ENCODE measurements at places on chromosomes 5 and 9.

GRCh38 chr9:110626101-110626829 lies 42.3 kb upstream of the MUSK start:
- DNase-seq: peak; percentile 49

DNA sequence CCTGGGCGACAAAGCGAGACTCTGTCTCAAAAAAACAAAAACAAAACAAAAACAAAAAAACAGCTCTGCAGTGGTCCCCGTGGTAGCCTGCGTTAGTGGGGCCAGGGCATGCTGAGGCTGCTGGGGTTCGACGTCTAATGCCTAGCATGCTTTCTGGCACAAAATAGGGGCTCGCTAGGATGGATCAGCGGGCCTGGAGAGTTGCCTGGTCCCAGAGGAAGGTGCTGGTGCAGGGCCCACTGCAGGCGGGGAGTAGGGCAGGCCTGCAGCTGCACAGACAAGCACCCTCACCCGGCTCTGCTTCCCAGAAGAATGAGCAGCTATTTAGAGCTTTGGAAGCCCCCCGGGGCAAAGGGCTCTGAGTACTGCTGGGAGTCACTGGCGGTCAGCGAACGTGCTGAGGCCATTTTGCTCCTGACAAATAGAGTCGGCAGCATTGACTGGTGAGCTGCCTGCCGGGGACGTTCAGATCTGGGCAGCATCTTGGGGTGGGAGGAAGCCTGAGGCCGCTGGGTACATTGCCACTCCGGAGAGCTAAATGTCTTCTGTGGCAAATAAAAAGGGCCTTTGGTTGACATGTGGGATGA lies 126.7 kb downstream of the OLFM1 start:
- no peak for DNase-seq

GRCh38 chr5:10355071-10355889 lies 1.8 kb downstream of the MARCHF6 start:
- DNase-seq: peak; percentile 55

DNA sequence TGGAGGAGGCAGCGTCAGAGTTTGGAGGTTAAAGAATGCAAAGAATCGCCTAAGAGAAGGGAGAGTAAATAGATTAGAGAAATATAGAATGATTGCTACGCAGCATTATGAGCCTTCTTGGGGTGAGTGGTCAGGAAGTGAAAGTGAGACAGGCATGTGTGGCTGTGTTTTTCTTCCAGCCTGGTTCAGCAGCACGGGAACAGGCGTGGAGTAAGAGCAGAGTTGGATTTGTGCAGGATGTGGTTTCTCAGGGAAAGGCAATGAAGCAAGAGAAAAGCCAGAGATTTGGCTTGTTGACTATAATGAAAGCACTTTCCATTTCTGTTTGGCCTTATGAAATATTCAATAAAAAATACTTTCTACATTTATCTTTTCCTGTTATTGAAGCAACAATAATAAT lies 34.3 kb upstream of the FRMD3 start:
- DNase-seq: peak; percentile 66

GRCh38 chr9:78578072-78578471 lies 281.1 kb downstream of the PSAT1 start:
- no peak for DNase-seq

DNA sequence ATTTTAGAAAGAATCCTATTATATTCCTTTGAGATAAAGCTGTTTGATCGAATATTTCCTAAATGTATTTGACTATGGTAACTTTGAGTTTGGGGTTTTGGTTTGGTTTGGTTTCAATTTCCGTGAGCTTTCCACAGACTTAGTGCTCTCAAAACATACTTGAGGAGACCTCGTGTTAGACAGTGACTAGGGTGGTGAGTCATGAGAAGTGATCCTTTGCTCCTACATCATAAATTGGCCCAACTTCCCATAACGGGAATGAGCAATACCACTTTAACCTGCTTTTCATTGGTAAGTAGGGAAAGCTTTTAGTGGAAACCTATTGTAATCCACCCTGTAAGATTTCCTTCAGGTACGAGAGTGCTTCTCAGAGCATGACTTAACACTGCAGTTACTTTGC lies 3.8 kb upstream of the RASEF start:
- no peak for DNase-seq

DNA sequence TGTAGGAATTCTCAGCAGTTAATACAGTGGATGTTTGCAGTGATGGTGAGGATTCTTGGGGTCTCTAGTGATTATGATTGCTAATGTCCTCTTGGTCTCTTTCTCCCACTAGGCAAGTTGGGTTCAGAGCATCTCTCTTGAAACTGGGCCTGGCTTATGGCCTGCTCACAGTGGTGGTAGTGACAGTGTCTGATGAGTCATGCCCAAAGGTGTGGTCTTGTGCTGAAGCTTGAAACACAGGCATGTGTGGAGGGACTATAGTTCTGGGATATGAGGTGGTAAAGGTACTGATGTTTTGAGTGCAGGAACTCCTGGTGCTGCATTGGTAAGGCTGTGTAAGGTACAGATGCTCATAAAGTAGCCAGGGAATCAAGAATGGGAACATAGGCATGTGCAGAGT lies 231.1 kb downstream of the FAM170A start:
- DNase-seq: no peak

GRCh38 chr5:10825897-10826644 lies 65.0 kb upstream of the DAP start:
- peak; percentile 18 for DNase-seq

DNA sequence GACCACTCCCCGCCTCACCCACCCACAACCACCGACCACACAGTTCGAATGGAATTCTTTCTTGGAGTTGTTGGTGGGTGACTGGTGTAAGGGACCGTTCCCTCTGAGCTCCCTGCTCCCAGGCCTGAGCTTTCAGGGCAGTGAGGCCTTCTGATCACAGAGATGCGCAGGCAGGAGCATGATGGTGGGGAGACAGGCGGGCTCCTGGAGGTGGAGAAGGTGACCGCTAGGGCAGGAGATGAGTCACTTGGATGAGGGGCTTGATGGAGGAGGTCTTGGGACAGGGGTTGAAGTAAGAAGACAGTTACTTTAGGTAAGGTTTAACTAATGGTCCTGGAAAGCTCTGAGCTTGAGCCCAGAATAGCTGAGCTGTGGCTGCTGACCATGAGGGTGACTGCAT lies 88.5 kb downstream of the HSPA4 start:
- DNase-seq: no peak

- peak; percentile 91 for DNase-seq
These were observed 27.8 kb downstream of the CSF1R start for GRCh38 chr5:150058480-150059126.

DNA sequence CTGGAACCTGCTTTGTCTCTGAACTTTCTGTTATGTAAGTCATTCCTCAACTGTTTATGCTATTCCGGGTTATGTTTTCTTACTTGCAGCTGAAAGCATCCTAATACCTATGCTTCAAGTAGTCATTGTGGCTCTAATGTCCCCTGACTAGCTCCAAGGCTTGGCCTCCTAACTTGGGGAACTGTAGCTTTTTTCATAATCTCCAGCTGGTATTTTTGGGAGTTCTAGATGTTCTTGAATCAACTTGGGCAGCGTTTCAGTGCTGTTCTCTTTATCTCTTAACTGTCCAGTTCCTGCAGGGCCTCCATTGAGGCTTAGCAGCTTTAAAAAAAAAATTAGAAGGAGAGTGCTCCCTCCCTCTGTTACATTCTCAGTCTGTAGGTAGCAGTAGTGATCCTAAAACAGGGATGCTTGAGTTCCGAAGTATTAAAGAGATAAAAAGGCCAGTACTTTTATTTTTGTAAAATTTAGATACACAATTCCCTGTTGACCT lies 100.0 kb upstream of the ACTBL2 start:
- no peak for DNase-seq

DNA sequence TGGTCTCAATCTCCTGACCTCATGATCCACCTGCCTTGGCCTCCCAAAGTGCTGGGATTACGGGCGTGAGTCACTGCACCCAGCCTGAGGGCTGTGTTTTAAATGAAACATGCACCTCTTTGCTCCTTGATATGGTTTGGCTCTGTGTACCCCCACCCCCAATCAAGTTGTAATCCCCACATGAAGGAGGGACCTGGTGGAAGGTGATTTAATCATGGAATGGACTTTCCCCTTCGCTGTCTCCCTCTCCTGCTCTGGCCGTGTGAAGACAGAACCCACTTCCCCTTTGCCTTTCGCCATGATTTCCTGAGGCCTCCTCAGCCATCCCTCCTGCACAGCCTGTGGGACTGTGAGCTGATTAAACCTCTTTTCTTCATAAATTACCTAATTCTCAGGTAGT lies 12.5 kb upstream of the NOTCH1 start:
- peak; percentile 77 for DNase-seq

DNA sequence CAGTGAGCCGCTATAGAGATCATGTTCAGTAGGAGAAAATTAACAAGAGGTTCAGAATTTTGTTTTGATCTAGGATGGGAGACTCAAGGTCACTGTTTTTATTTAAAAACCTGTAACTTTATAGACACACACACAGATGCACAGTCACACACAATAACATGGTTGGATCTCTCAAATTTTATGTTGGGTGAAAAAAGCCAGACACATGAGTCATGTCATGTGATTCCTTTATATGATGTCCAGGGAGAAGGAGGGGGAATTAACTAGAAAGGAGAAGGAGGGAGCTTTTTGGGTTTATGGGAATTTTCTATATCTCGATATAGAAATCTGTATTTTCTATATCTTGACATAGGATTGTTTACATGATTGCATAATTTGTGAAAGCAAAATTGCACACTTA lies 17.1 kb downstream of the C6 start:
- no peak for DNase-seq

DNA sequence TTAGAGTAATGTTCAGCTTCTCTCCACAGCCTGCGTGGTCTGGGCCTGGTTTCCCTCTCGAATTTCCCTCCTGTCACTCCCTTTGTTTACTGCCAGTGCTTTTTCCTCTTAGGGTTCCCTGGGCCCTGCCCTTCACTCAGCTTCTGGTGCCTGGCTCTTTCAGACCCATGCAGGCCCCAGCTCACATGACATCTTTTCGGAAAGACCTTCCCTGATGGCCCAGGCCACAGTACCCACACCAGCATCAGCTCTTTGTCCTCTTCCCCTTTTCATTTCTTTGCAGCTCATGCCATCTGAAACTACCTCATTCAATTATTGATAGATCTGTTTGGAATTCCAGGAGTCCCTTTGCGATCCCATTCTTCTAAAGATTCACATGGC lies 68.1 kb upstream of the ABL1 start:
- DNase-seq: peak; percentile 44

- no peak for DNase-seq
These were observed 585.1 kb downstream of the TLE4 start for GRCh38 chr9:80156756-80157472.

DNA sequence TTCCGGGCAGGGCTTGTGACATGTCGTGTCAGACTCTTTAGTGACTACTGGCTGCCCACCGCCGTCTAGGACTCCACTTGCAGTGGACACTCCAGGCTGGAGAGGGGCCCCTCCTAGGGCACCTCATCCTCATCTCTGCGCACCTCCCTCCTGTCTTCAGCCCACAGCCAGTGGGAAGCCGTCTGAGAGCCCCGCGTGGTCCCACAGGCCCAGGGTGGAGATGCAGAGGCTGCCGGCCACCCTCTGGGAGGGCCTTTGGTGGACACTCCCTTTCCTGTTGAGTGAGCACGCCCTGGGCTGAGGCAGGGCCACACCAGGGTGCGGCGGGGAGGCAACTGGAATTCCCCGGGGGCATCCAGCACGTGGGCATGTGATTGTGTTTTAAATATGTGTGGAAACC lies 80.5 kb downstream of the IRX2 start:
- no peak for DNase-seq

- DNase-seq: no peak
These were observed 275.3 kb downstream of the HTR1A start for GRCh38 chr5:63686938-63687337.

GRCh38 chr9:117205806-117206205 lies 209.1 kb downstream of the ASTN2 start:
- no peak for DNase-seq

GRCh38 chr5:123091298-123092222 lies 2.5 kb downstream of the PRDM6 start:
- DNase-seq: no peak

DNA sequence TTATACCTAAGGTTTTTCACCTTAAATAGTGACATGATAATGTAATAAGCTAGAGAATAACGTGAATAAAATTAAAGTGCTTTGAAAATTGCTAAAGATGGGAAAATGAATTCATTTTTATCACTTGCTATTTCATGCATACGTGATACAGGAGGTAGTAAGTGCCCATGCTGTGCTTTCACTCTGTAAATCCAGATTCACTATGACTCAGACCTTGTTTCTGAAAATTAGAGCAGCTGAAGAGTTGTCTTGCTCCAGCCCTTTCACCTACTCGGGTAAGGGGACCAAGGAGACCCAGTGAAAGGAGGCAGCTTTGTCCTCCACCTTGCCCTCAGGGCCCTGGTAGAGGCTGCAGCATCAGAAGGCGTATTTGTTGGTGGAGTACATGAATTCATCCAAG lies 87.9 kb downstream of the ANKH start:
- no peak for DNase-seq

GRCh38 chr5:150377964-150378694 lies 20.6 kb downstream of the TCOF1 start:
- DNase-seq: no peak

DNA sequence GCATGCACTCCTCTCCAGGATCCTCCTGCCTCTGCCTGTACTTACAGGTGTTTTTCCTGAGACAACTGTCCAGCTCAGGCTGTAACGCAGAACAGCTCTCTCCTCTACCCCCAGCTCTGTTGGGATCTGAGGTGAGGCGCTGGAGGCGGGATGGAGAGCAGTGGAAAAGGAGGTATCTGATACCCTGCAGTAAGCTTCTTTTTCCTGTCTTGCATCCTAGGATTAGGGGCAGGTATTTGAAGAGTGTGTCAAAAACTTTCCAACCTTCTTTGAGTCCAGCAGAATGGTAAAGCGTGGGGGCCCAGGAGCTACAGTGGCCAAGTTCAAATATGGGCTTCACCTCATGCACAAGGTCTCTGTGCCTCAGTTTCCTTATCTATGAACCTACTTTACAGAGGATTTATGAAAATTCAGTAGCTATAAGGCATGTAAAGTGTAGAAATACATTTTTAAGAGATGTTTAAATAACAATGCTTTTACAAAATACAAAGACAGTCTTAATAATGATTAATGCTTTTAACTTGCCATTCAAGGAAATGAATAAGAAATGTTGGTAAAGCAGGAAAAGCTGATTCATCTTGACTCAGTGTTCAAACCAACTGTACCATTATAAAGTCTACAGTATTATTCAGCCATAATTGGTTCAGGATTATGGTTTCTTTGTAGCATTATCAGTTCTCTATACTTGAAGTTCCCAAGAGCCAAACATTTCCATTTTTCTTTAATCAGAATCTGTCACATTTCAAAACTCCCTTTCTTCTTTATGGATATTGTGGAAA lies 26.1 kb downstream of the MAP1B start:
- no peak for DNase-seq

GRCh38 chr5:43017428-43017815 lies 22.7 kb downstream of the ANXA2R start:
- peak; percentile 40 for DNase-seq

DNA sequence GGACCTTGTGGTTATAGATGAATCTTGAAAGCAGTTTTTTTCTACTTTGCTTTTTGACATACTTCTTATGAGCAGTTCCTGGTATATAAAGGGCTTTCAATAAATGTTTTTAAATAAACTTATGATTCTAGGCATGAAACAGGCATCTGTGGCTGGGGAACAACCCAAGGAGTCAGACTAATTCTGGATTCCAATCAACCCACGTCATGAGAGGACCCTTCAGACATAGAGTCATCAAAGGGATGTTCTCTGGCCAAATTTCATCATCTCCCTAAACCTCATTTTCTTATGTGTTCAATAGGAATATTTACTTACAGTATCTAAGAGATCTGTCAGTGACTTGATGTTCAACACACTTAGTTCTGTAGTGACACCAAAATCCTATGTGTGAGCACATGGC lies 243.8 kb upstream of the ZNF462 start:
- DNase-seq: no peak

GRCh38 chr5:173920024-173920753 lies 32.0 kb downstream of the CPEB4 start:
- peak; percentile 67 for DNase-seq
